ENCODE measurements at places on chromosomes 6 and 20.

DNA sequence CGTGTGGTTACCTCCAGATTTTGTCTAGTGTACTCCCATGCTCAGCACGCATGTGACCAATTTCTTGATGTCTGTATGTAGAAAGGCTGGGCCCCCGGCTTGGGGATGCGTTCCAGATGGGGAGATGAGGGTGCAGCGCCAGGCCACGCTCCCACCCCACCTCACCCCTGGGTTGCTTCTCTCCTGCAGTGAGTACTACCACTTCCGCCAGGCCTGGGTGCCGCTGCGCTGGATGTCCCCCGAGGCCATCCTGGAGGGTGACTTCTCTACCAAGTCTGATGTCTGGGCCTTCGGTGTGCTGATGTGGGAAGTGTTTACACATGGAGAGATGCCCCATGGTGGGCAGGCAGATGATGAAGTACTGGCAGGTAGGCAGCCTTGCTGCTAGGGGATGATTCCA is 11.5 kb upstream of the SRF start:
- no peak for DNase-seq

DNA sequence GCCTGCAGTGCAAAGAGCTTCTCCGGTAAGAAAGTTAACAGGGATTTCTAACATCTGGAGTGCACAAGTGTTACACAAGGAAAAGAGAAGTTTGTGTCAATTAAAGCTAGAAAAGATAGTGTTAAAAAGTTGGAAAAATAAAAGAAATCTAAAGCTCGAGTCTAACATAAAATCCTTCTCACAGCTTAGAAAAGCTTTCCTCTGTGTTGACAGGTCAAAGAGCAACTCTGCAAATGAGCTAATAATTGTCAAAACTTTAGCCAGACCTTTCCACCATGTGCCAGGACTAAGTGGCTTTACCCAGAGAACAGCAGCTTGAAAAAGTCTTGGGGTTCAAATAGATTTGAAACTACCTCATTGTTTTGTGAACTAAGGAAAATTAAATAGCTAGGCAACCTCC is 14.8 kb downstream of the PTPRK start:
- no peak for DNase-seq

- no peak for DNase-seq
Measured at GRCh38 chr6:155882527-155883333, 427.1 kb upstream of the NOX3 start.

GRCh38 chr6:27251112-27251605 is 3.7 kb downstream of the PRSS16 start:
- no peak for DNase-seq

- DNase-seq: no peak
Measured at GRCh38 chr6:125157280-125157679, 3.7 kb downstream of the TPD52L1 start.

DNA sequence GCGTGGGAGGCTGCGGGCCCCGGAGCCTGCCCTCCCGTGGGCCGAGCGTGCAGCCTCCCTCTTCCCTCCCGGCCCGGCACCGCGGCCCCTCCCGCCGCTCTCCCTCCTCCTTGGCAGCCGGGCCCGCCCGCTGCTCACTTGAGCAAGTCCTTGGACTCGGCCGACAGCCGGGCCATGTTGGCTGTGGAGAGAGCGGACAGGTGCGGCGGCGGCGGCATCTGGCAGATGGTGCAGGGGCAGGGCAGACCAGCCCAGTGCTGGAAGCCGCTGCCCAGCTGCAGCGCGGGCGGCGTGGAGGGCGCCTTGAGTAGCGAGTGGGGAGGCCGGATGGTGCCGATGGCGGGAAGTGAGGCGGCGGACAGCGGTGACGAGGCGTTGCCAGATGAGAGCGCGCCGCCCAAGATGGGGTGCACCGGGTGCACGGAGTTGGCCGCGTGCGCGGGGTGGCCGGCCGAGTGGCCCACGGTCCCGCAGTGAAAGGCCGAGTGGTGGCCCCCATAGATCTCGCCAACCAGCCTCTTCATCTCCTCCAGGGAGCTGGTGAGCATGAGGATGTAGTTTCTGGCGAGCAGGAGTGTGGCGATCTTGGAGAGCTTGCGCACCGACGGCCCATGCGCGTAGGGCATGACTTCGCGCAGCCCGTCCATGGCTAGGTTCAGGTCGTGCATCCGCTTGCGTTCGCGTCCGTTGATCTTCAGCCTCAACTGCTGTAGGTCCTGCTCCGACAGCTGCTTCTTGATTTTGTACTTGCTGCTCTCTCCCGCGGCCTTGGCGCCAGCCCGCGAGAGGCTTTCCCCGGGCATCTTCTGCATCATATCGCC is 766 bp downstream of the OLIG3 start:
- no peak for DNase-seq

DNA sequence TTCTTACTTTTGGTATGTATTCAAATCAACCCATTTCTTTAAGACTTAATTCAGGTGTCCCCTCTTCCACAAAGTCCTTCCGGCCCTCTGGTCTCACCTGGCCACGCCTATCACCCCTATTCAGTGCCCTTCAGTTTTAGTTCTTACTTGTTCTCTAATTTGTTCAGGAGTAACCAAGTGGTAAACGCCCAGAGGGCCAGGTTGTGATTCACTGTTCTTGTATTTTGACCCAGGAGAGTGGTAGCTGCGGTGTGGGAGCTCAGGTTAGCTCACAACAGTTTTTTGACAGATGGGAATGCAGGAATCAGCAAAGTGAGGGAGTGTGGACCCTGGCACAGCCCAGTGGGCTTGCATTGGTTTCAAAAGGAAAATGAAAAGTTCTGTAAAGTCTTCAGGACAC is 81.7 kb upstream of the RIPOR2 start:
- no peak for DNase-seq

GRCh38 chr6:26520237-26520849 is 17.8 kb upstream of the HMGN4 start:
- DNase-seq: peak; percentile 91

- no peak for DNase-seq
Measured at GRCh38 chr6:36052097-36052496, 24.5 kb downstream of the MAPK14 start.

DNA sequence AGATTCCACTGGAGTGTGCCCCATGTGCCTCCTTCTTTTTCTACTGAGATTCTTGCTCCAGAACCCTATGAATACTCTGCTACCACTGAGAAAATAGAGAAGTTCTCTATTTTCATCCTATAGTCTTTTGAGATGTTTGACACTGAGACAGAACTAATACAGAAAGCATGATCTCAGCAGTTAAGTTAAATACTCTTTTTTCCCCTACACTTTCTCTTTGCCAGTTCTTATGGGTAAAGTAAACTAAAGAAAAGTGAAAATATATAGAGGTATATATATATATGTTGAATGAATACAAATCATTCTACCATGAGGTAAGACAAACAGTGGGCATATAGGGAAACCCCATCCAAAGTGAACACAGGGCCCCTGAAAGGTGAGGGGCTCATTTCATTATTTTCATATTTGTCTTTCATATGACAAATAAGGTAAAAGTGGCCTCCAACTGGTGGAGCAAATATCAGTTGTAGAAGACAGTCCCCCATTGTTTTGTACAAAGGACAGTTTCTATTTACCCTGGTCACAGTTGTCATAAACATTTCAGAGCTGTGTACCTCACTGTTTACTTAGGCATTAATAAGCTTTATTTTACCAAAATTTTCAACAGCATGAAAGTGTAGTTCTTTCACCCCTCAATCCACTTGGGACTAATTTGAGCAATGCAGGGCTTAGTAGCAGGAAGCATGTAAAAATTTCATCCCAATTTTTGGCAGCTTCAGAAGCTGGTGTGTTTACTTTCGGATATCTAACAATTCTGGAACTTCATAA is 188.3 kb upstream of the MARCKS start:
- DNase-seq: peak; percentile 47

GRCh38 chr6:117504478-117505144 is 22.1 kb downstream of the DCBLD1 start:
- no peak for DNase-seq

GRCh38 chr6:13523826-13524622 is 36.6 kb upstream of the GFOD1 start:
- DNase-seq: no peak

DNA sequence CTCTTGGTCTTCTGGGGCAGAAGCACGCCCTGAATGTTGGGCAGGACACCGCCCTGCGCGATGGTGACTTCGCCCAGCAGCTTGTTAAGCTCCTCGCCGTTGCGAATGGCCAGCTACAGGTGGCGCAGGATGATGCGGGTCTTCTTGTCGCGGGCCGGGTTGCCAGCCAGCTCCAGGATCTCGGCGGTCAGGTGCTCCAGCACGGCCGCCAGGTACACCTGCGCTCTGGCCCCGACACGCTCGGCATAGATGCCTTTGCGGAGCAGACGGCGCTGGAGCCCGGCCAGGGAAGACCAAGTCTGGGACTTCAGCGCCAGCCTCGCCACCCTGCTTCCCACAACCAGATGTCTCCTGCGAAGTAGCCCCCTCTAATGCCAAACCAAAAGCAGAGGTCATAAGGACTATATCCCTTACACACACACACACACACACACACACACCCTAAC is 8.0 kb upstream of the SLC17A3 start:
- DNase-seq: no peak

DNA sequence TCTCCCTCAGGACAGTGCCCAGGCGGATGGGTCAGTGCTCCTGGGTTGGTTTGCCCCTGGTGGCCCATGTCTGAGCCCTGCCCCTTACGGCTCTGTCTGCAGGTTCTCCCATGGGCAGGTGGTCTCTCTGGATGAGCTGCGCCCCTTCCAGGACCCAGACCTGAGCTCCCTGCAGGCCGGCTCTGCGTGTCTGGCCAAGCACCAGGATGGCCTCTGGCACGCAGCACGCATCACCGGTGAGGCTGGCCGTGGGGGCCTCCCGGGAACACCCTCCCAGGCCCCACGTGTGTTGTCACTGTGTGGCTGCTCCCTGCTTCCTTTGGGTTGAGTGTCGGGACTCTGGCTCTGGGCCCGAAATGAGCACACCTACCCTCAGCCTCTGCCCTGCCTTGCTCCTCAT is 3.3 kb upstream of the LIME1 start:
- no peak for DNase-seq

DNA sequence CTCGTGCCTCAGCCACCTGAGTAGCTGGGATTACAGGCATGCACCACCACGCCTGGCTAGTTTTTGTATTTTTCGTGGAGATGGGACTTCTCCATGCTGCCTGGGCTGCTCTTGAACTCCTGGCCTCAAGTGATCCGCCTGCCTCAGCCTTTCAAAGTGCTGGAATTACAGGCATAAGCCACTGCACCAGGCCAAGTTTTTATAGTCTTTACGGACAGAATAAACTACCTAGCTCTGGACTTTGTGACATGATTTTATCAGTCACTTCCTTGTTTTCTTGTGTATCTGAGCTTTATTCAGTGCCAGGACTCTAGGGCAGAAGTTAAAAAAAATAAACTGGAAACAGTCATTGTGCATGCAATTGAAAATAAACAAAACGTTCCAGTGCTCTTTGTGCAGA is 46.7 kb upstream of the RALGAPA2 start:
- DNase-seq: no peak

- no peak for DNase-seq
Measured at GRCh38 chr6:153758516-153758915, 280.5 kb upstream of the OPRM1 start.

- no peak for DNase-seq
Measured at GRCh38 chr6:42403831-42404230, 47.9 kb downstream of the TRERF1 start.

DNA sequence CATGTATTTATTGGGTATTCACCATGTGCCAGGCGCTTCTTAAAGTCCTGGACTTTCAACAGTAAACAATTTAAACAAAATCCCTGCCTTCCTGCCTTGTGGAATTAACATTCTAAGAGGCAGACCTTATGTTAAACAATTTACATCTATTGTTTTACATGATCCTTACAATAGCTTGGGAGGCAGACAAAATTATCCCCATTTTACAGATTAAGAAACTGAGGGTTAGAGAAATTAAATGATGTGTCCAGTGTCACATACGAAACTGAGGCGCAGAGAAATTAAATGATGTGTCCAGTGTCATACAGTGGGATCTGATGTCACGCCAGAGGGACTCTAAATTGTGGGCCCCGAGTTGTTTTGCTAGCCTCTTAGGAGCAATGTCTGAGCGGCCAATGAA is 105.5 kb downstream of the TIAM2 start:
- DNase-seq: no peak

DNA sequence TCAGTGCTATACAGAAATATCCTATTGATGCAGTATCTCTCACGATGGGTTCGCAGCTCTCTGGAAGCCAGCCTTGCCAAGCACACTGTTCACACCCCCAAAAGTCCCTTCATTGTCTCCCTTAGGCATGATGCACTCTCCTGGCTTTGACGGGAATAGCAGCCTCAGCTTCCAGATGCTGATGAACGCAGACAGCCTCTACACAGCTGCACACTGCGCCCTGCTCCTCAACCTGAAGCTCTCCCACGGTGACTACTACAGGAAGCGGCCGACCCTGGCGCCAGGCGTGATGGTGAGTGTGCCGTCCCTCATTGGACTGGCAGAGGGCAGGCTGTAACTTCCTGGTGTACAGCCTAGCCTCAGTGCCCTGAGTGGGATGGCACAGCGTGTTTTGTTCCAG is 60.0 kb upstream of the PBOV1 start:
- DNase-seq: peak; percentile 2

DNA sequence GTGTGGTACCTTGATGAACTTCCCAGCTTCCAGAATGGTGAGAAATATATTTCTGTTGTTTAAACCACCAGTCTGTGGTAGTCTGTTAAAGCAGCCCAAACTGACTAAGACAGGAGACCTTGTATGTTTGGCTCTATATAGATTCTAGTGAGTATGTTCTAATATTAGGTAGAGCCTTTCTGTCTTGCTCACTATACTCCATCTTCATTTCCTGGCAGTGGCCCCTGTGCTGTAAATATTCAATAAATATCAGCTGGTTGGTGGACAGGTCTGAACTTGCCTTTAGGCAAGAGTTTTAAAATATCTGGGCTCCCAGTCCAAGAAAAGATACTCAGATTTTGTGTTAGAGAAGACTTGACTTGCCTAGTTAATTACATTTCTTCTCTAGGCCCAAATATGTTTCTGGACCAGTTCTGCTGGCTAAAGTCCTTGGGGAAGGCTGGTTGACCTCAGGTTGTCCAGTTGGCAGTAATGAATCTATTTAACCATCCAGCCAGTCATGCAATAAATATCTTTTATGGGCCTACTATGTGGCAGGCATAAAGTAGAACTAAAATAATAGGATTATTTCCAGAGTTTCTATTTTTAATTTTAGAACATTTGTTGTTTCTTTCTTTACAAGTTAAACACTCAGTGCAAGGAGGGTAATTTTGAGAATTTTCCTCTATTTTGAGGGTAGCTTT is 22.3 kb downstream of the PPP1R14C start:
- no peak for DNase-seq

GRCh38 chr20:63024573-63025392 is 18.0 kb upstream of the BHLHE23 start:
- DNase-seq: no peak

GRCh38 chr20:6122111-6122872 is 538 bp downstream of the FERMT1 start:
- peak; percentile 42 for DNase-seq

- no peak for DNase-seq
Measured at GRCh38 chr20:33007376-33008335, at the start of gene BPIFB2. Gene BPIFB2, plus strand, starts transcription at chr20:33007704. Its CDS starts 871 bp downstream, at chr20:33008575.

- no peak for DNase-seq
Measured at GRCh38 chr6:136927292-136927691, 5.2 kb downstream of the SLC35D3 start.

Data from skin of body (tissue), 3 donors.